T-helper 22 cell (primary cell): ENCODE measurements at places on chromosomes 7 and 10.

DNA sequence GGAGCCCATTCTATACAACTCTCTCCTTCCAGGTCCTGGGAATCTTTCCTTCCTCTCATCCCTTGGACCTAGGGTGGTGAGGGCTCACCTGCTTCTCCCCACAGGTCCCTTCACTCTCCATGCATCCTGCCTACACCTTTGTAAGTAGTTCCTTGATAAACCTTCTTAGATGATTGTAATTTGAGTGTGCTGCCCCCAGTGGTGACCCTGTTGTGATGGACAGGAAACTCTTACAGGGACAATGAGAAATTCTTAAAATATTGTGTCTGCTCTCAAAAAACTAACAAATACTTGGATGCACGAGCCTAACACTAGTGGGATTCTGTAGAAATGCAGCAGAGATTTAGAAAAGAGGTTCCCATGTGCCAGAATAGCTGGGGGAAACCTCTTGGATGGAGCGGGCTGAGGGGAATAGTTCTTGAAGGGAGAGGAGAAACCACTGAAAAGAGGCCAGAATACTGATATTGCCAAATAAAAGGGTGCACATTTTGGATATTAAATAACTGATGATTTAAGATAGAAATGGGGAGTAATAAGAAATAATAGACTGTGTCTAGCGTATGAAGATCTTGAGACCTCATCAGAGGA, 6.7 kb upstream of the PAXIP1 start:
- no peak for DNase-seq

GRCh38 chr10:10209167-10209566, 808.5 kb upstream of the CELF2 start:
- no peak for DNase-seq

DNA sequence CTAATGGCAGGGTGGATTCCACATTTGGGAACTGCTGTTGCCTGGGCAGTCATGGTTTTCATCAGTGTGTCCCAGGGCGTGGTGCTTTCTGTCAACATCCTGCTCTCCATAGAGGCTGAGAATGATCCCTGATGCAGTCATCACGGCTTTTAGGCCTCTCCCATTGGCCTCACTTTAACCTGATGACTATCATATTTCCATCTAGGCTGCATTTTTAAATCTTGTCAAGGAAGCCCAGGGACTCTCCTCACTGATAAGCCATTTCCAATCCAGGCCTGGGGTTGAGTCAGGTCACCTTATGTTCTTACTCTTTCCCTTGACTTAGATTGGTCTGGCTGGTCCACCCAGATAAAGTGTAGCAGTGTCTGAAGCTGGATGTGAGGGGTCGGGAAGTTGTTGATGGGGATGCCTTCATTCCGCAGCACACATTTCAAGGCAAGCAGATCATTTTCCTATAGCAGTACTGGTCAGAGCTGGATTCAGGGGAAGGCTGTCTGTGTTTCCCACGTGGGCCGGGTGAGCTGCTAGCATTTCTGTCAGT, 177.0 kb downstream of the AUTS2 start:
- DNase-seq = no peak

- no peak for DNase-seq
These were observed 740 bp downstream of the GALNT11 start for GRCh38 chr7:152025937-152026890.

DNA sequence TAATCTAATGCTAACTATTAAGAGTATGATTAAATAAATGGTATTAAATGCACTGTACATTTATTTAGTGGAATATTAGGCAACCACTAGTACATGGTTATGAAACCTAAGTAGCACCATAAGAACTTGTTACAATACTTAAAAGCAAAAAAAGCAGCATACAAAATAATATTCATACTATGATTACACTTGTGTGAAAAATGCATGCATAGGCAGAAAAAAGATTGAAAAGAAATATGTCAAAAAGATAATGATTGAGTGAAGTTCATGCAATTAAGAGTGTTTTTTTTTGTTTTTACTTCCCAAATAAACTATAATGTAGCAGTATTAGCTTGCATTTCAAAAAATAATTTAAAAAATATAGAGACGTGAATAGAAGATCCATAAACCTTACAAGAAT, 20.0 kb upstream of the SRI start:
- no peak for DNase-seq

DNA sequence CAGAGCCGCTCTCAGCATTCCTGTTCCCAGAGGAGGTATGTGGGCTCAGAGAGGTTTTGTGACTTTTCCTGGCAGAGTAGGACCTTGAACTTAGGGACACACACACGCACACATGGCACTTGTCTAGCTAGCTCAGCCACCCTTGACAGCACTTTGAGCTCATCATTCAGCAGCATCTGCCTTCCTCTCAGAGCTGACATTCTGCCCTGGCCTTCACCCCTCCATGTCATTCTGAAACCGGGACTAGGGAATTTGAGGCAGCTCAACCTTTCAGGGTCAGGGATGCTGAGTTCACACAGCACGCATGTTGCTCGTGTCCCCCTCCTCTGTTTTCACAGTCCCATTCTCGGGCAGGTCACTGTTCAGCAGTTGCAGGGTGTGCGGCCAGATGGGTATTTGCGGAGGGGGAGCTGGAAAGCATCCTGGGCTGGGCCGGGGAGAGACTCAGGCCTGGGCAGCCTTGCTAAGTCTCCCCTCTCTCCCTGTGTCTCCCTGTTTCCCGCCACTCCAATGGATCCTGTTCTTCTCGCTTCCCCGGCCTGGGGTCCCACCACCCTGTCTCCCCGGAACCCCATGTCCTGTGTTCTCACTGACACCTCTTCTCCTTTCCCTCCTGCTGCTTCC, 78.0 kb downstream of the COL13A1 start:
- DNase-seq = no peak

- no peak for DNase-seq
These were observed 94.3 kb downstream of the USP6NL start for GRCh38 chr10:11517150-11517549.

- DNase-seq = no peak
These were observed 199.0 kb downstream of the GPR37 start for GRCh38 chr7:124566583-124566982.

GRCh38 chr10:114315566-114316420, 76.7 kb downstream of the VWA2 start:
- no peak for DNase-seq

GRCh38 chr10:61795551-61795950, 105.9 kb upstream of the ARID5B start:
- no peak for DNase-seq

DNA sequence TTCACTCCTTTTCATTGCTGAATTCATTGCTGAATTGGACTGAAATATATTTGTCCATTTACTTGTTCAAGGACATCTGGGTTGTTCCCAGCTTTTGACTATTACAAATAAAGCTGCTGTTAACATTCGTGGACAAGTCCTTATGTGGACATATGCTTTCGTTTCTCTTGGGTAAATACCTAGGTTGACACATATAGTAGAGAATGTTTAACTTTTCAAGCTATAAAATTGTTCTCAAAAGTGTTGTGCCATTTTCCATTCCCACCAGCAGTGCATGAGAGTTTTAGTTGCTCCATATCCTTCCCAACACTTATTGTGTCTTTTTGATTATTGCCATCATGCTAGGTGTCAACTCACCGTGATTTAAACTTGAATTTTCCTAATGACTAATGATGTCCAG, 17.5 kb upstream of the CPVL start:
- no peak for DNase-seq

DNA sequence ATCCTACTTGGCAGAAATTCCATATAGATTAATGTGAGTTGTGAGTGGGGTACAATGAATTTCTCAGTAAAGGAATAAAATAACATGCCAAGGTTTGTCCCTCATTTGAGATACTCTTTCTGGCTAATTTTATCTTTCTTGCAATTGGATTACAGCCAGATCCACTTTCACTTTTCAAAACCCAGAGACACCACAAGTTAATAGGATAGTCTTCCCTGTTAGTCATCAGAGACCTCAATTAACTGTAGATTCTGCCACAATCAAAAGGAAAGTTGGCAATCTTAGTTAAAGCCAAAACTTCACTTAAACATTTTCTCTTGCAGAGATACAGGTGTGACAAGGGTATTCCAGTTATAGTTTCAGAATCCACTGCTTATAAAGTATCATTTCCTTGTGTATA, 91.4 kb upstream of the PHYHIPL start:
- no peak for DNase-seq

DNA sequence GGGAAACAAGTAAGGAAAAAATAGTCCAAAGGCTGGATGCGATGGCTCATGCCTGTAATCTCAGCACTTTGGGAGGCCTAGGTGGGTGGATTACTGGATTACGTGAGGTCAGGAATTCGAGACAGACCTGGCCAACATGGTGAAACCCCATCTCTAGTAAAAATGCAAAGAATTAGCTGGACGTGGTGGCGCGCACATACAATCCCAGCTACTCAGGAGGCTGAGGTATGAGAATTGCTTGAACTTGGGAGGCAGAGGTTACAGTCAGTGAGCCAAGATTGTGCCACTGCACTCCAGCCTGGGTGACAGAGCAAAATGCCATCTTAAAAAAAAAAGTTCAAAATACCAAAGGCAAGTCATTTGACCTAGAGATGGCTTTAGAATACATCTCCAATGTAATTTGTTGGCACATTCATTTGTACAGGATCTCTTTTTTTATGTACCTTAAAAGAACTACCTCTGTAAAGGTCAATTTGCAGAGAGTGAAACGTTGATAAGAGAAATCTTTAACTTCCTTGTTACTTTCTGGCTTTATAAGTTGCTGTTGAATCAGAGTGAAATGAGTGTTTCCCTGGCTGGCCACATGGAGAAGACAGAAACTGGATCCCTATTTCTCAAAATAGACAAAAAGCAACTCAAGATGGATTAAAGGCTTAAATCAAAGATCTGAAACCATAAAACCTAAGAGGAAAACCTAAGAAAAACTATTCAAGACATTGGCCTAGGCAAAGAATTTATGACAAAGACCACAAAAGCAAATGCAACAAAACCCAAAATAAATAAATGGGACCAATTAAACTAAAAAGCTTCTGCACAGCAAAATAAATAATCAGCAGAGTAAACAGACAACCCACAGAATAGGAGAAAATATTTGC, 260.7 kb downstream of the KLF6 start:
- no peak for DNase-seq

DNA sequence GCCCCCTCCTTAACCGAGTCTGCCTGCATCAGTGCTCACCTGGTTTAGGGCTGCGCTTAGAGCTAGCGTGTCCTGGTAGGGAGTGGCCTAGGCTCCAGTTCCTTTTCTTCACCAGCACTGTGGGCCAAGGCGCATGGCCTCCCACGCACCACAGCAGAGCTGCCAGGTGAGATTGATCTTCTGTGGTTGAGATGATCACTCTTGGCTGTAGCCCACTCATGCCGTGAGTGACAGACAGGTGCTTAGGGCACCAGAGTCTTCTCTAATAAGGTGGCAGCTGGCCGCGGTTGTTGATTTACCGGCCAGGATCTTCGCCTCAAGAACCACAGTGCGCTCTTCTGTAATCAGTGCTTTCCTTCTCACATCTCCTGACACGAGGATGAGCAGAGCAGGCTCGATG, 157.2 kb upstream of the INSYN2A start:
- no peak for DNase-seq

- no peak for DNase-seq
These were observed 7.9 kb downstream of the TUBAL3 start for GRCh38 chr10:5396556-5397300.

DNA sequence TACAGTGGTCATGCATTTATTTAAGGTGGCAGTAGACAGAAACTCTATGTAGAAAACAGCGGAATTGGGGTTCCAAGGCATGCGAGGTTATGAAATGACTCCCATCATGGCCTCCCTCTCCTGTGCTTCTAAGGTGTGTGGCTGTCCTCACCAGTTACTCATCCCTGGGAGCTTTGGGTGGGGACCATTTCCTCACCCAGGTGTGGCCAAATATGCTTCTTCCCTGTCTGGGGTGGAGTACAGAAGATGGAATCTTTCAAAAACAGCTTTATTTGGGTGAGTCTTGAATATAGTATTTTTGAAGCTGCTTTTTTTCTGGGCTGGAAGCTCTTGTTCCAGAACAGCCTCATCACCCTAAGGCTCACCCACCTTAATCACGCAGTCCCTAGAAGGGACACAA, 139.0 kb downstream of the NRF1 start:
- DNase-seq = no peak

DNA sequence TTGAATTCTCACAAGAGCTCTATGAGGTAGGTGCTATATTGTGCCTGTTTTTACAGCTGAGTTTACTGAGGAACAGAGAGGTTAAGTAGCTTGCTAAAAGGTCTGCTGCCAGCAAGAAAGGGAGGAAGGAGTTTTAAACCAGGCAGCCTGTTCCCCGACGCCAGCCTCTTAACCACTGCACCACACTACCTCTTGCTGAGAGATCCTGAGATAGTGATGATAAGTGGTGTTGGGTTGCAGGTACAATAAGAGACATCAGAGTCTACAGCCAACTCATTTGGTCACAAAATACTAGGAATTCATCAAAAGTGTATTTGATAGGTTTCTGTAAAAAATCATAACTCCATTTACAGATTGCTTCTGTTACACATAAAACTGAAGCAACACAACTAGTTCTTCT, 8.0 kb downstream of the CCDC71L start:
- DNase-seq = no peak

- DNase-seq = no peak
These were observed 29.6 kb downstream of the SH2D4B start for GRCh38 chr10:80567292-80567691.

- no peak for DNase-seq
These were observed 322.4 kb downstream of the PTEN start for GRCh38 chr10:88185830-88186229.

GRCh38 chr7:76383089-76383944, 24.5 kb upstream of the YWHAG start:
- DNase-seq = no peak

- no peak for DNase-seq
These were observed 116.3 kb downstream of the MAD1L1 start for GRCh38 chr7:2116448-2116810.

GRCh38 chr7:26186364-26187311, 13.9 kb downstream of the HNRNPA2B1 start:
- no peak for DNase-seq

DNA sequence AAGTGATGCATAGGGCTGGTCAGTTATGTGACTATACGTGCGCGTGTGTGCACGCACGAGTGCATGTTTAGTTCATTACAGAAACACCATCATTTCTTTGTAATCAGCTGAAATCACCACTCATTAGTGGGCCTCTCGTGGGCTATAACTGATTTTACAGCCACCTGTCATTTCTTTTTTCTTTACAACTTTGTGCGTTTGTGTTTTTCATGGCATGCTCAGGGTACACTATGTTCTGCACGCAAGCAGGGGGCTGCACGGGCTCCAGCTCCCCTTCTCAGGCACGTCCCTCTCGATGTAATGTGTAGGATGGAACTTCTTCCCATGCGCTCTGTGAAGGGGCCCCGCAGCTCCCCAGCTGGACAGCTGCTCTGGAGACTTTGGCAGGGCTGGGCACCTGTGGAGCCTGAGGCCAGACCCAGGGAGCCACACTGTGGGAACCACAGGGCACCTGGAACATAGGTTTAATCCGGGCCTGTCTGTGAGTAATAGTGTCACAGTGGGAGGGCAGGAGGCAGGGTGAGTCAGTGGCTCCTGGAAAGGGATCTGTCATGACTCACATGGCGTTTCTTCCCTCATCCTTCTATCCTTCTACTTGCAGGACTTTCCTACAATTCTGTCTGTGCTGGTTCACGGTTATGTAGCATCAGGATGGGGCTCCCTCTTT, 4.9 kb downstream of the GCK start:
- DNase-seq = no peak

- no peak for DNase-seq
These were observed 9.6 kb upstream of the AGMO start for GRCh38 chr7:15571301-15571878.
